ENCODE measurements at places on chromosomes 16 and 17. TPM values are rescaled to one million over a fixed set of nuclear protein-coding genes. Genes with fewer than 3 reads are reported as not detected.

Gene VAT1L
- 3.9 TPM for total RNA-seq

Gene CBLN1
- not detected for total RNA-seq

Gene ABCC11
- total RNA-seq: not detected

Gene SHISA6
- total RNA-seq: not detected

Gene PLA2G10
- not detected for total RNA-seq

Gene SOCS3
- 68.6 TPM for total RNA-seq

Gene MT1H
- total RNA-seq: not detected

Gene MMP28
- total RNA-seq: 11.0 TPM

Gene HSF5
- 0.06 TPM for total RNA-seq

Gene CRHR1
- not detected for total RNA-seq

Gene NATD1
- 3.8 TPM for total RNA-seq

Gene PMP22
- total RNA-seq: 20.9 TPM

Gene GFAP
- not detected for total RNA-seq

Gene GPR179
- total RNA-seq: not detected

Gene CTRL
- total RNA-seq: 0.76 TPM

Gene ACSM2A
- 0.16 TPM for total RNA-seq

Gene TTYH2
- 0.82 TPM for total RNA-seq

Gene NKD1
- total RNA-seq: under 0.01 TPM

Gene FGF11
- total RNA-seq: 0.16 TPM

Gene KIF2B
- total RNA-seq: not detected

Gene SOCS1
- total RNA-seq: 0.50 TPM

Gene NAGS
- 2.0 TPM for total RNA-seq

Gene TOM1L2
- 30.0 TPM for total RNA-seq

Gene STARD3
- 35.8 TPM for total RNA-seq

Gene SKAP1
- not detected for total RNA-seq

Gene KCNJ2
- 15.1 TPM for total RNA-seq

Gene KRTAP4-9
- not detected for total RNA-seq

Gene MMP2
- total RNA-seq: 73.8 TPM

Gene BRICD5
- 2.1 TPM for total RNA-seq

Gene SRCIN1
- total RNA-seq: not detected

Gene SHISA9
- total RNA-seq: 0.57 TPM

Gene SLFN13
- total RNA-seq: 6.2 TPM

Gene KRTAP2-3
- not detected for total RNA-seq

Gene ZNF624
- total RNA-seq: 3.4 TPM

Gene OR2C1
- not detected for total RNA-seq

Gene C16orf86
- total RNA-seq: 2.8 TPM

Gene TNP2
- total RNA-seq: not detected

Gene FKBP10
- 243 TPM for total RNA-seq

Gene WIPF2
- total RNA-seq: 5.0 TPM

Gene SLC9A5
- 0.32 TPM for total RNA-seq

Gene CD300LB
- not detected for total RNA-seq

Gene DNAH9
- not detected for total RNA-seq

Gene CDRT4
- total RNA-seq: 4.9 TPM

Gene SNX20
- not detected for total RNA-seq

Gene ATP1B2
- total RNA-seq: not detected
